ENCODE measurements at places on chromosomes 2 and 18.

DNA sequence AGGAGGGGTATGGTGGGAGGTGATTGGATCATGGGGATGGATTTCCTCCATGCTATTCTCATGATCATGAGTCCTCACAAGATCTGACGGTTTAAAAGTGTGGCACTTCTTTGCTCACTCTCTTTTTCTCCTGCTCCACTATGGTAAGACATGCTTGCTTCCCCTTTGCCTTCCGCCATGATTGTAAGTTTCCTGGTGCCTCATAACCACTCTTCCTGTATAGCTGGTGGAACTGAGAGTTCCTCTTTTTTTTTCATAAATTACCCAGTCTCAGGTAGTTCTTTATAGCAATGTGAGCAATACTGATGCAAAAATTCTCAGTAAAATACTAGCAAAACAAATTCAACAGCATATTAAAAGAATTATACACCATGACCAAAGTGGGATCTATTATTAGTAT lies 728.5 kb upstream of the SLC8A1 start:
- DNase-seq, result no peak

DNA sequence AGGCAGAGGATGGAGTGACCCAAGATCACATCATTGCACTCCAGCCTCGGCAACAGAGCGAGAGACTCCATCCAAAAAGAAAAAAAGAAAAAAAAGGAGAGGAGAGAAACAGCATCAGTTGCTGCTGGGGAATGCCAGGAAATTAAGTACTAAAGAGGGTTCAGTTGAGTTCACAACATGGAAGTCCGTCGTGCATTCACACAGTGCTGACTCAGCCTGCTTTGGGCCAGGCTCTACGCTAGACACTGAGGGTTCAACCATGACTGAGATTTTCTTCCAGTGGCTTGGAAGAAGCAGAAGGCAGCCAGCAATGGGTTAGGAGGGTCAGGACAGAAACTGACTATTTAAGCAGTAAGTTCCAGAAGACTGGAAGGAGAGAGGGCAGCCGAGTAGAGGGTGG lies 108.8 kb downstream of the FMNL2 start:
- no peak for DNase-seq

- no peak for DNase-seq
Measured at GRCh38 chr2:9033385-9034168, 30.1 kb upstream of the MBOAT2 start.

- no peak for DNase-seq
Measured at GRCh38 chr2:231710799-231711676, 2.7 kb downstream of the PTMA start.

Data from AML-193 (cell line).